ENCODE measurements at places on chromosomes 12 and 14.

DNA sequence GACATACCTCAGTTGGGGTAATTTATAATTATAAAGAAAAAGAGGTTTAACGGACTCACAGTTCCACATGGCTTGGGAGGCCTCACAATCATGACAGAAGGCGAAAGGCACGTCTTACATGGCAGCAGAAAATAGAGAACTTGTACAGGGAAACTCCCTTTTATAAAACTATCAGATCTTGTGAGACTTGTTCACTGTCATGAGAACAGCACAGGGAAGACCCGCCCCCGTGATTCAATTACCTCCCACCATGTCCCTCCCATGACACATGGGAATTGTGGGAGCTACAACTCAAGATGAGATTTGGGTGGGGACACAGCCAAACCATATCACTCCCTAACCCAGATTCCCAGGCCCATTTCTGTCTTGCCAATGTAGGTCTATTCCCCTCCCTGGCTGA, 22.1 kb downstream of the MYO1H start:
- DNase-seq, result no peak

- no peak for DNase-seq
Observed at GRCh38 chr12:132201391-132202120, 57.3 kb downstream of the NOC4L start.

GRCh38 chr14:103488960-103489359, 33.7 kb downstream of the CKB start:
- no peak for DNase-seq

DNA sequence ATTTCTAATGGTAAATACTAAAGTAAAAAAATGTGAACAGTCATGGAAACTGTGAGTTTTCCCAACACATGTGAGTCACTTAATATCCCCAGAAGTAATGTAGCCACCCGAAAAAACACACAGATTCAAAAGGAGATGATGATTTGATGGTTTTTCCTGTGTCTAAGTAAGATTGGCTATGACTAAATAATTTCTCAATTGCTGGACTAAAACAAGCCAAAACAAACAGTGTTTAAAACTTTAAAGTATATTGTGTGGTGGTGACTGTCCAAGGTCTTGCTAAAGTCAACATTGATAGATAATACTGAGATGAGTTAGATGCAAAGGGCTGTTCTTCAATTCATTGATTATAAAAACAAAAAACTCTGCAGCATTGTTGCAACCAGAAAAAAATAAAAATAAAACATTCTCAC, 89.6 kb upstream of the SOX5 start:
- DNase-seq, result no peak

DNA sequence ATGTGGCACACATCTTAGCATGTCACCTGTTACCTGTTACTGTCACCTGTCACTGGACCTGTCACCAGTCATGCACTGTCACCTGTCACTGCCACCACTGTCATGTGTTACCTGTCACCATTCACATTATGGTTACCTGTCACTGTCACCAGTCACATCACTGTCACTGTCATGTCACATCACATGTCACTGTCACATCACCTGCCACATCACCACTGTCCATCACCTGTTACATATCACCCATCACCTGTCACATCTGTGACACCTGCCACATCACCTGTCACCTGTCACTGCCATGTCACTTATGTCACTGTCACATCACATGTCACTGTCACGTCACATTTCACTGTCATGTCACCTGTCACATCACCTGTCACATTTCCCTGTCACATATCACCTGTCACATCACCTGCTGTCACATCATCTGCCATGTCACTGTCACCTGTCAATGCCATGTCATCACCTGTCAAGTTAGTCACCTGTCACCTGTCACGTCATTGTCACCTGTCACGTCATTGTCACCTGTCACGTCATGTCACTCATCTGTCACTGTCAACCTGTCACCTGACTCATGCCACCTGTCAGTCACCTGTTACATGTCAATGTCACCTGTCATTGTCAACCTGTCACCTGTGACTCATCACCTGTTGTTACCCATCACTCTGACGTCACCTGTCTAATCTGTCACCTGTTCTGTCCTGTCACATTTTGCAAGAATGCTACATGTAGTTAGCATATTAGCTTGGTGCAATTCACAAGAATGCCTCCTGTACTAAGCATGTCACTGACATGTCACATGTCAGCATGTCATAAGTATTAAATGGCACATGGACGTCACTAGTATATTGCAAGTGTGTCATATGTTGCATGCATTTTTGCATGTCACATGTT, 29.0 kb upstream of the TESC start:
- no peak for DNase-seq

DNA sequence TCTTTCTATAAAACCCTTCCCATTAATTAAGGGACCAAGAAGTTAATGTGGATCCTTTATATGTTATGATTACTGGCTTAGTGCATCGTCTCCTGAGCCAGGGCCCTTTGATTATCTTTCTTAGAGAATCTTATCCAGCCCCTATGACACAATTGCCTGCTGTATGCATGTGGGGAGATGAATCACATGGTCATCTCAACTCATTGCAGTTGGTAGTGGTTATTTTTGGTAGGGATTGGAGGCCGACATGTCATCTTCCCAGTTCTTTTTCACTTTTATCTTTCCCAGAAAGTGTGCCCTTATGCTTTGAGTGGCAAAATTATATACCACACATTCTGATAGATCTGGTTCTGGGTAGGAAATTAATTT, 26.0 kb downstream of the ZNF664 start:
- no peak for DNase-seq

- DNase-seq, result no peak
Observed at GRCh38 chr12:52210186-52210924, 18.5 kb upstream of the KRT80 start.

GRCh38 chr12:24754690-24755638, 193.9 kb downstream of the BCAT1 start:
- no peak for DNase-seq

GRCh38 chr12:10155966-10156365, 16.0 kb downstream of the OLR1 start:
- no peak for DNase-seq

GRCh38 chr12:48903363-48903981, 21.8 kb downstream of the FKBP11 start:
- no peak for DNase-seq

- no peak for DNase-seq
Observed at GRCh38 chr14:65981192-65981843, 504.9 kb upstream of the CCDC196 start.

DNA sequence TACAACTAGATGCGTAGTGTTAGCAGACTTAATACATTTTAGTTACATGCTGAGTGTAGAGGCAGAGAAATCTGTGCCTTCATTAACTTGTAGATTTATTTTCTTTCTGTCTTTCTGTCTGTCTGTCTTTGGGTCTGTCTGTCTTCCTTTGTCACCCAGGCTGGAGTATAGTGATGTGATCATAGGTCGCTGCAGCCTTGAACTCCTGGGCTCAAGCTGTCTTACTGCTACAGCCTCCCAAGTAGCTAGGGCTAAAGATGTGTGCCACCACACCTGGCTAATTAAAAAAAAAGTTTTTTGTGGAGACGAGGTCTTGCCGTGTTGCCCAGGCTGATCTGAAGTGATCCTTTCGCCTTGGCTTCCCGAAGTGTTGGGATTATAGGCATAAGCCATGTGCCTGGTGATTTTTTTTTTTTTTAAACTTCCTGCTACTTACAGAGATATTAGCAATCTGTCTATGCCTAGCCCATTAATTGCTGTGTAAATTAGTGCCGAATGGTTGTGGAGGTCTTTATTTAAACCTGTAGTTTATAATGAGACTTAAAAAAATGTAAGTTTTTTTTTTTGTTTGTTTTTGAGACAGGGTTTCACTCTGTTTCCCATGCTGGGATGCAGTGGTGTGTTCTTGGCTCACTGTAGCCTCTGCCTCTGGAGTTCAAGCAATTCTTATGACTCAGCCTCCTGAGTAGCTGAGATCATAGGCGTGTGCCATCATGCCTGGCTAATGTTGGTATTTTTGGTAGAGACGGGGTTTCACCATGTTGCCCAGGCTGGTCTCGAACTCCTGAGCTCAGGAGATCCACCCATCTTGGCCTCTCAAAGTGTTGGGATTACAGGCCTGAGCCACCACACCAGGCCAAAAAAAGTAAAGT, 22.8 kb downstream of the ERC1 start:
- no peak for DNase-seq

DNA sequence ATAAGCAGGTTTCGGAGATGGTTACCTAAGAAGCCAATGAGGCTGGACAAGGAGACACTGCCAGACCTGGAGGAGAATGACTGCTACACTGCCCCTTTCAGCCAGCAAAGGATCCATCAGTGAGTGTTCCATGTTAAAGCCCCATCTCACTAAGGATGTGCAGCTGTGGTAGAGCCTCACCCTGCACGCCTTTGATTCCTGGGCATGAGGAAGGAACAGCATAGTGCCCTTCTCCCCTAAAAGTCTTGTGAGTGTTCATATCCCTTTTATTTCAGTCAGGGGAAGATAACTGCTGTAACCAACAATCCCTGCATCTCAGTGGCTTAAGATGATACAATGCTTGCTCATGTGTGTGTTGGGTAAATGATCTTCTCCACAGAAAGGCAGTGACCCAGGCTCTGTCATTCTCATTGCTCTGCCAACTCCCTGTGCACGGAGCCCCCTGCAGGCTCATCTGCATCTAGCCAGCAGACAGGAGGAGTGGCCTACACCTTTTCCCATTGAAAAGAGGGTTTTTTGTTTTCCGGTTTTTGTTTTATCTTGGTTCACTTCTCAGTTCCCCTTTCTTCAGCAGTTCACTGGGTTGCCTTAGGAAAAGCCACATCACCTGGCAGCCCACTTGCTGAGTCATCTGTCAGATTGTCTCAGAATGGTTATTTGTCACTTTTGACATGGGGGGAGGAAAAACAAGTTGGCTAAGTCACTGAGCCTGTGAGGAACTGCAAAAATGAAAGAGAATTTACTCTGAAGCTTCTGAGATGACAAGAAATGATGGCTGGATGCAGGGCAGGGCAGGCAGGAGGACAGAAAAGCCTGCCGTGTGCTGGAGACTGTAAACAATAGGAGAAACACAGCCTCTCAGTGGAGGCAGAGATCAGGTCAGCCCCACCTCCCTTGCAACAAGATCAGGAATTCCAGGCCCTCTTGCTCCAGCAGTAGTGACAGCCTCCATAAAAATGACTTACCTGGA, 193.3 kb downstream of the ANO4 start:
- peak; percentile 23 for DNase-seq

GRCh38 chr12:65827827-65828231, 3.5 kb downstream of the HMGA2 start:
- DNase-seq, result no peak

DNA sequence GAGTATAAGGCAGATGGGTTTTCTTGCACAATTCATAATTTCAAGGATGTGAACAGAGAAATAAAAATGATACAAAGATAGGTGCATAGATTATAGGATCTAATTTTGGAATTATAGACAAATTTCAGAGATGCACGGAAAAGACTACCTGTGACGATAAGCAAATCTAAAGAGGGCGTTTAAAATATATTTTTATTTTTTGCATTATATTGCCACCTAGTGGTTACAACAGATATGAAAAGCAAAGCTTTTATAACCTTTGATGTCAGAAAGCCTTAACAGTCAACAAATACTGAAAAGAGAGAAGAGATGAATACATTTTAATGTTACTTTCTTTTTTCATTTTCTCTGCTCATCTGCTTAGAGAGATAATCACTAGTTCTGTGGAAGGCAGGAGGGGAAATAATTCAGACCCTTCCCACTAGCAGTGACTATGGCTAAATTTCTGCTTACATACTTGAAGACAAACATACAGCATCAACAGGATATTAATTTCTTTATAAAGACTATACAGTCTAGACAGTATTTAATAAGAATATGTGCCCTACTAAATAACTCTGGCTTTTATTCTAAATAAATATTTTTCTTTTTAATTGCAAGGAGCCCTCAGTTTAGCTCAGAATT, 46.3 kb downstream of the NTS start:
- no peak for DNase-seq

- peak; percentile 10 for DNase-seq
Observed at GRCh38 chr14:78595797-78596196, 425.6 kb downstream of the NRXN3 start.

DNA sequence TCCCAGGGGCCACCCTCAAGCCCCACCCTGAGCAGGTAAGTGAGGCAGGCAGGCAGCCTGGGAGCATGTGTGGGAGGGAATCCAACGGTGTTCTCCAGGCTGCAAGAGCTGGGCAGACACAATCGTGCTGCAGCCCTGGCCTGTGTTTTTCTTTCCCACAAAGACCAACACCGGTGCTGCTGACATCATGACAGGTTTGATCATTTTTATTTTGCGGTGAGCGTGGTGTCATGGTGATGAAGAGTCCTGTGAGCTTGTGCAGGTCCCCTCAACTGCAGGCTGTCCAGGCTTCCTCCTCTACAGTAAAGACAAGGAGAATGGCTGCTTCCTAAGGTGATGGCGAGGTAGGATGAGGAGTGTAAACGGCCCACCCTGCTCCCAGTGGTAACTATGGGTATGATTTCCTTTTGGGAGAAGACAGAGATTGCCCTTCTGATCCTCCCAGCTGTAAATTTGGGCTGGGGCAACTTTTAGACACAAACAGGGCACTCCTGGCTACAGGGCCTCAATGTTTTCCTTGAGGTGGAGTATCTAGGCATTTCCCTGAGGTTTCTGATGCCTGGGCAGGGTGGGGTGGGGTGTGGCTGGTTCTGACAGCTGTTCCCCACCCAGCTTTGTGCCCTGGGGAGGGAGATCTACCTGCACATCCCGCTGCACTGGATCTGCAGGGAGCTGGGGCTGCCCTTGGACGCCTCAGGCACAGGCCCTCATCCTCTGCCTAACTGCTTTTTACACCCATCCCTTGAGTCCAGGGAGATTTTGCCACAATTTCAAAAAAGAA, 109.1 kb downstream of the VCPKMT start:
- DNase-seq, result no peak

DNA sequence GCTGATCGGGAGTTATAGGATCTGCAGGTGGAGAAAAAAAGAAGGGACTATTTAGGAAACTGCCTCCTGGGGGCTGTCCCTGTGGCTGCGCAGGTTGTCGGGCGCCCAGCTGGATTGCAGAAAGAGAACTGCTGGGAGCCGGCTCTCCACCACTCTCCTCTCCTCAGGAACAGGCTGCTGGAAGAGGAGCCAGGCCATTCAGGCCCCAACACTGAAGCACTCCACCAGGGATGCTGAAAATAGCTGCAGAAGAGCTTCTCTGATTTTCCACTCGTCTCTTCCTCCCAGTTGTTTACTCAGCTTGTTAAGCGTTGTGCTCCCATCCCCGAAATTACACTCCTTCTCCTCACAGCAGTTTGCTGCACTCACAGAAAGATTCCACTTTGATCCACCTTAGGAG, 347.3 kb downstream of the GLT1D1 start:
- no peak for DNase-seq

DNA sequence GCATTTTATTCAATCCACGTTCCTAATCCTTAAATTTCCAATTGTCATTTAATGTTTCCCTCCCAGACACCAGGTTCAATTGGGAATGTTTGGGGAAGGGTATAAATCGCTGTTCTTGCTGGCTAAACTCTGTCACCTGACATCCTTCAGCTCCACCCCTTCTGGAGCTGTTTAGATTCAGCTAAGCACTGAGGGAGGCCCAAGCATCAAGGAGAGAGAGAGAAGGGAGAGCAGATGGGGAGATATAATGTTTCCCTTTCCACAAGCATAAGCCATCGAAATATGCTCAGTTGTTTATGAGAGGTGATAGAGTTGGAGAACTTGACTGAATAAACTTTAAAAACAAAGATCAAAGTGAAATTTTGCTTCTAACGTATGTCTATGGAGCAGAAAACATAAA, 1.8 kb downstream of the ABCC9 start:
- DNase-seq, result no peak

GRCh38 chr12:109640961-109641360, 67.4 kb downstream of the MVK start:
- DNase-seq, result no peak

All from DND-41 (cell line).